ENCODE measurements at places on chromosomes 16 and 17.

GRCh38 chr16:61871837-61872777 is 164.1 kb downstream of the CDH8 start:
- no peak for DNase-seq

DNA sequence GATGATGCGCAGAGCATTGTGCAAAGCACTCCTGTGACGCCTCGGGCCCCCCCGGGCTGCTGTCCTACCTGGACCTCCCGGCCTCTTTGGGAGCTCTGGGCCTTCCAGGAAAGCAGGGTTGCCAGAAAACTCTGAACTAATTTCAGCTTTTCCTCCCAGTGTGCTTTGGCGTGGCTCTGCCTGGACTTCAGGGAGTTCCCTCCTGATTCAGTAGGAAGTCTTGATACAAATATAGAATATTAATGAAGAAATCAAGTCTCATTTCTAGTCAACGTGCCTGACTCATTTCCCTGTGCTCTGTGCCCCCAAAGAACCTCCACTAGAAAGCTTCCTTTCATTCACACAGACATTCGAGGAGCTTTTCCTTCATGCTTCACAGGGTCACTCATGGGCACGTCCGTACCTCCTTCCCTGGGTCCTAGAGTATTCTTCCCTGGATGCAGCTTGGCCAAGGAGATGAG is 84.0 kb upstream of the NOL11 start:
- DNase-seq: no peak

DNA sequence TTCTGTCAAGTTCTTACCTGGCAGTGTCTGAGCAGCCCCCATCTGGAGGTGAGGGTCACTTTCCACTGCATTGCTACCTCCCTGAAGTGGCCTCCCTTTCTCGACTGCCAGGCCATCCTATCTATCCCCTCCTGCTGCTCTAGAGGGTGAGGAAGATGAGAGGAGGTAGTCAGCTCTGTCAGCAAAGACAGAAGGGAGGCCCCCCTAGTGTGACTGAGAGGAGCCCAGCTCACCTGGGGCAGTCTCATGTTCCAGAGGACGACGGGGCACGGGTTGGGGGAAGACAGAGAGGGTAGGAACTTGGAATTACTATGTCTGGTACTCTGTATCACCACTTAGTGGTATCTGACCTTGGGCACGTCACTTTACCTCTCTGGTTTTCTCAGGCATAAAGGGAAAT is 22.0 kb downstream of the MYO19 start:
- no peak for DNase-seq

GRCh38 chr16:82045465-82045864 is 10.4 kb downstream of the HSD17B2 start:
- DNase-seq: no peak

GRCh38 chr16:88759245-88759975 is 25.6 kb downstream of the PIEZO1 start:
- no peak for DNase-seq

- no peak for DNase-seq
Measured at GRCh38 chr17:27553019-27553511, 77.9 kb upstream of the LGALS9 start.

GRCh38 chr17:40598301-40598618 is 33.0 kb upstream of the CCR7 start:
- no peak for DNase-seq

- no peak for DNase-seq
Measured at GRCh38 chr16:56360117-56361008, 65.0 kb downstream of the AMFR start.

- no peak for DNase-seq
Measured at GRCh38 chr17:53949473-53950090, 126.9 kb downstream of the KIF2B start.

DNA sequence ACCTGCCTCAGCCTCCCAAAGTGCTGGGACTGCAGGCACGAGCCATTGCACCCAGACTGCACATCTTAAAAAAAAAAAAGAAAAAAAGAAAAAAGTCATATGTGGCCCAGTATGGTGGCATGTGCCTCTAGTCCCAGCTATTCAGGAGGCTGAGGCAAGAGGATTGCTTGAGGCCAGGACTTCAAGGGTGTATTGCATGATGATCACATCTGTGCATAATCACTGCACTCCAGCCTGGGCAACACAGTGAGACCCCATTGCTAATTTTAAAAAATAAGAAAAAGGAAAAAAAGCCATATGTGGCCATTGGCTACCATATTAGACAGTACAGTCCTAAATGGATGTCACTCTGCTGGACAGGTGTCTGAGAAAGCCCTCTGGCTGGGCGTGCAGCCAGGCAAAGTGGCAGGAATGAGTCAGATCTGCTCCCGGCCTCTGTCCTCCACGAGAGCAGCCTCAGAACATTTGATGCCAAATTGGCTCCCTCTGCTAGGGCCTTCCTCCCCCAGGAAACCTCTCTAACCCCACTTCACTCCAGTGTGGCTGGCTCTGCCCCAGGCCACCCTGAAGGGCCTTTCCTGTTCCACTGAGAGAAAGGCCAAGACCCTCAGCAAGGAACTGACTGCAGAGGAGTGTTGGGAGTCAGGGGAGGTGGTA is 14.7 kb downstream of the CA7 start:
- DNase-seq: no peak

- DNase-seq: no peak
Measured at GRCh38 chr16:74140557-74140956, 156.1 kb upstream of the PSMD7 start.

DNA sequence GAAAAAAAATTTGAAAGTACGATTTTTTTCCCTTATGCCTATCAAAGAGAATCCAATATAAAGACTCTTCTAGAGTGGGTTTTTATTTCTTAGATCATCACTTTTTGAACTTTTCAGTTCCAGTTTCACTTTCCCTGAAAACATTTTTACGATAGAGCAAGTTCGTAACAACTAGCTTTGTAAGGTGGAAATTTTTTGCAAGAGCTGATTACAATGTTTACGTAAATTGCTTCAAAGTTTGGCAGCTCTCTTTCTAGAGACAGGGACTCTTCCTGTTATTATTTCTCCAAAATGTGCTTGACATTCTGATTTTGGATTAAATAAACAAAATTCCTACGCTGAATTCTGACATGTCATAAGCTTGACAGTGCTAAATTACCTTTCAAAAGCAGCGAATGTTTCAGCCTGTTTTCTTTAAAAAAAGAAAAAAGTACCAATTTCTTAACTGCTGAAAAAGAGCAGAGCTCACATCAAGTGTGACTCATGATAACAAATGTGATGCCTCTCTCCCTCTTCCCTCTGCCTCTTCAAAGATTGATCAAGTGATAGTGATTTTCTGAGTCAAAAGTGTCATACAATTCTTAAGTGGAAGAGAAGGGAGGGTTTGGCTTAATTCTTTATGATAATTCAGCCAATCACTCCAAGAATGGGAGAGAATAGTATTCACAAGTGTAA is 175.2 kb downstream of the KCNJ2 start:
- DNase-seq: no peak

DNA sequence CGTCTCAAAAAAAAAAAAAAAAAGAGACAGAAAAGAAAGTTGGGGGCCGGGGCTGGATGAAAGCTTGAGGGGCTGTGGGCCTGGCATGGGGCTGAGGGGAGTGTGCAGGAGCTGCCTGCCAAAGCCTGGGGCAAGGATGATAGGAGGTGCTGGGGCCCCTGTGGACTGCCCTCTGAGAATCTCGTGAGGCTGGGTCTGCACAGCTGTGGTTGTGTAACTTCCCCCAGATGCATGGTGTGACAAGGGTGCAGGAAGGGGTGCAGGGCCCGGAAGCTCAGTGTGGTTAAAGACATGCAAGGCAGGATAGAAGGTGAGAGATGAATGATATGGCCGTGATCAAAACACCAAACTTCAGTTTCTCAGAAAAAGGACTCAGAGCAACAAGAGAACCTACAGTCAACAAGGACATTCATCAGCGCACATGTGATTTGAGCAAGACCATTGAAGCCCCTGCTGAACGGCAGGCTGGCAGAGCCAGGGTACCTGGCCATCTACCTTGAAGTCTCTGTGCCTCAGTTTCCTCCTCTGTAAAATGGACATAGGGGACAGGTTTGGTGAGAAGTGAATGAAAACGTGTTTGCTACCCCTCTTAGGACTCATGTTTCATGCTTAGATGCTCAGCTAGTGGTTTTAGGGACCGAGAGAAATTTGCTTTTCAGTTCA is 9.6 kb downstream of the IL32 start:
- no peak for DNase-seq

Data from skeletal muscle cell (primary cell).